ENCODE measurements at places on chromosomes 3 and 15.

- no peak for DNase-seq
Observed at GRCh38 chr3:45479621-45480035, 91.3 kb downstream of the LARS2 start.

DNA sequence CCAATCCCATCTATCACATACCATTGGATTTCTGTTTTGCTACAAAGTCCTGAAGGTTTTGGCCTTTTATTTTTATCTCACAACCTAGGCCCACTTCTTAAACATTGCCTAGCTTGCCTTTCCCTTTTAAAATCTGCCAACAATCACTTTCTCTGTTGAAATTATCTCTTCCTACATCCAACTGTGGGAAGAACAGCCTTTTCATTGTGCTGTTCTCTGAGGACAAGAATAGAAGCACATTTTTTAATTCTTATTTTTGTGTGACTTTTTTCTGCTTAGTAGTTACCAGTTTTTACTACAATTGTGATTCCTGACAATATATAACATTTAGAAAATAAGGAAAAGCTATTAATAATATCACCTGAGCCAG, 159.2 kb downstream of the CNTN6 start:
- no peak for DNase-seq

GRCh38 chr3:82423268-82424030, 662.0 kb upstream of the GBE1 start:
- DNase-seq = no peak

DNA sequence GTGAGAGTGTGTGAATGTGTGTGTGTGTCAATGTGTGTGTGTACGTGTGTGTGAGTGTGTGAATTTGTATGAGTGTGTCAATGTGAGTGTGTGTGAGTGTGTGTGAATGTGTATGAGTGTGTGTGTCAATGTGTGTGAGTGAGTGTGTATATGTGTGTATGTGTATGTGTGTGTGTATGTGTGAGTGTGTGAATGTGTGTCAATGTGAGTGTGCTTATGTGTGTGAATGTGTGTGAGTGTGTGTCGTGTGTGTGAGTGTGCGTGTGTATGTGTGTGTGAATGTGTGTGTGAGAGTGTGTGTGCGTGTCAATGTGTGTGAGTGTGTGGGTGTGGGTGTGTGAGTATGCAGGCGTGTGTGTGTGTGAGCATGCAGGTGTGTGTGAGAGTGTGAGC, 93.5 kb upstream of the ALDH1A3 start:
- DNase-seq = no peak

DNA sequence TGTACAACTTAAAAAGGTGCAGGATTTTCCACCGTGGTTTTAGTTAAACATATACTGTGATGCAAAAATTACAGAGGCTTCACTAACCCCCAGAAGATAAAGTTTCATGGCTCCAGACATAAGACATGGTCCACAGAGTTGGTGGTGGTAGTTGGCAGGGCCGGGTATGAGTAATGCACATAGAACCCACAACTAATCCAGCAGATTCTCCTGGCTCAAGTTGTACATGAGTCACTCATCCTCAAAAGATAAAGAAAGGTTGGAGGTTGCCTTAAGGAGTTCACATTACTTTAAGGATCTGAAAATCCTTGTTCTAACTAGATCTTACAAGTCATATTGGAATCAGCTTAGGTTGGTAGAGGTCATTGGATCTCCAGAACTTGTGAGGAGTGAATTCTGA, 98.3 kb upstream of the ZBTB20 start:
- no peak for DNase-seq

GRCh38 chr15:96362011-96362754, 31.7 kb downstream of the NR2F2 start:
- DNase-seq = no peak

DNA sequence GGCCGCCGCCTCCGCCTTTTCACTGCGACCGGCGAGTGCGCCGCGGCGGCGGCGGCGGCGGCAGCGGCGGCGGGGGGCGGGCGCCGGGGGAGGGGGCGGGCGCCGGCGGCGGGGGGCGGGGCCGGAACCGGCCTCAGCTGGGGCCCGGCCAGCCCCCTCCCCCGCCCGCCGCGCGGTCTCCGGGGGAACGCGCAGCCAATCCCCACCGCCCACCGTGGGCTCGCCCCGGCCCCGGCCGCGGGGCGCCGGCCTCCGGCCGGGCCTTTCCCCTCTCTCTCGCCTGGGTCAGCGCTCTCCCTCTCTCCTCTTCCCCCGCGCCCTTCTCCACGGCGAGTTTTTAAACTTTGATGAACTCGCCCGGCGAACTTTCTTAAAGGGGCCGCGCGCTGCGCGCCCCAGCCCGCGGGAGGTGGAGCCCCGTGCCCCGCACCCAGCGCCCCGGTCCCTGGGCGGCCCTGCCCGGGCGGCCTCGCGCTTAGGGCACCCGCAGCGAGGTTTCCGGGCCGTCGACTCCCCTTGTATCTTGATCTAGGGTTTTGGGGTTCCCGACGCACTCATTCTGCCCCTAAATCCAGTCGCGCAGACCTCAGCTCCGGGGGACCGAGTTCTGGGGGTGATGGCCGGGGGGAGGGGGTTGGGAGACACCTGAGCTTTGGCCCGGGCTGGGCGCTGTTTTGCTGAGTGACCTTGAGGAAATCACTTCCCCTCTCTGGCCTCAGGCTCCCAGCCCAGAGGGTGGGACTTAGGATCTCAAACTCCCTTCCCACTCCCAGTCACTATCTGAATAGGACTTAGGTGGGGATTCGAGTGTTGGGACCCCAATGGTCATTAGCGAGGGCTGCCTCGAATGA, at the start of gene RBPMS2:
TSS of gene RBPMS2 (minus strand) at position 39 of the 851 bp plus-strand sequence. CDS start 270 bp downstream, outside the sequence.
- no peak for DNase-seq

DNA sequence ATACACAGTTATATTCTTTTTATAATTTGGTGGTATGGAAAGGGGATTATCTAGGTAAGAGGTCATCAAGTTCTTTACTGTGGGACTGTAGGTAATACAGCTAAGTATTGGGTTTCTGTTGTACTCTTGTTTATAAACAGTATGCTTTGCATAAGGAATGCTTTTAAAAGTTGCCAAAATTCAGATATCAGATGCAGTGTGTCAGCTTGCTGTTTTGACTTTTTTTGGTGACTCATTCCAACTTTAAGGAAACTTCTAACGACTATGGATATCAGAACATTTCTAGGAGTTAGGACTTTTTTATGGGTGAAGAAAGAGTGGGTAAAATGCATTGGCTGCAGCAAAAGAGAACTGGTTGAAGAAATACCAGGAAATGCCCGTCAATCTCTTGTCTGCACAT, 2.8 kb downstream of the SCAANT1 start:
- DNase-seq = no peak

DNA sequence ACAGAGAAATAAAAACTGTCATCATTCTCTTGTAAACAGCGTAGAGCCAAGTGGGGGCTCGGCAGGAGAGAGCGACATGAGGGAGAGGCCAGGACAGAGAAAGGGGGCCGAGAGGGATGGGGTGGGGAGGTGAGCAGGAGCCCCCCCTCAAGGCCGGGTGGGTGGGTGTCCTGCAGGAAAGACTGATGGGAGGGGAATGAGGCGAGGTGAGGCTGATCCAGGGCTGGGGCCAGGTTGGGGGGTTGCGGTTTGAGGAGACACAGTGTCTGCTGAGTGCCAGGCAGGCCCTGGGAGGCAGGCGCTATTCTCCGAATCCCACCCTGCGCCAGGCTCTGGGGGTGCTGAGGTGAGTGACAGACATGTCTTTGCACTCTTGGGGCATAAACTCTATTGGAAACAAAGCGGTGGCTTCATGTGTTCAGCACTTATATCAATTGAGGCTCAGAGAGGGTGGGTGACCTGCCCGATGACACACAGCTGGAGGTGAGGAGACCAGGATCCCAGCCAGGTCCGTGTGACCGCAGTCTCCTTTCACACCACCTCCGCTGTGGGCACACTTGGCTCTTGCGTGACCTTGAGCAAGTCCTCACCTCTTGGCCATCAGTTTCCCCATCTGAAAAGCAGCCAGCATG, 19.6 kb upstream of the CSPG4 start:
- no peak for DNase-seq

- no peak for DNase-seq
Observed at GRCh38 chr15:25431836-25432561, 6.8 kb downstream of the UBE3A start.

DNA sequence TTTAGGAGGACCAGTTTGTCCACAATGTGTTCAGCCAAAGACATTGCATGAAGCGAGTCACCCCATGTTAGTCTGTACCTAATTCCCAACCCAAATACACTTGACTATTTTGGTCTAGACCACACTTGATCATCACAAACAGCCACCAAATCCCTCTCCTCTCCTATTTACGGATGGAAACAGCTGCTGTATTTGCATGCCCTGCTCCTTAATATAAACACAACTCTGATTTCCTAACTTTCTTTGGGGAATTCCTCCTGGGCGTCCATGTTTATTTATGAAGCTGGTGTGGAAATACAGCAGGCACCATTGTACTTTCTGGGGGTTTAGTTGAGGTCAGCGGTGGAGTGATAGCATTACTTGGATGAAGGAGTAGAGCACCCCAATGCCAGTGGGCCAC, 235.2 kb downstream of the TLE3 start:
- DNase-seq = no peak

Data from activated CD4-positive, alpha-beta T cell treated with anti-CD3 and anti-CD28 coated beads, Interleukin-2, Interleukin-4, amounts not matched to agents 100 ng/mL and 50 ng/mL, durations not matched to agents 16 hours and 8 hours (primary cell).